Lower leg skin (tissue), 4 donors: ENCODE measurements at places on chromosomes 16 and 17. TPM values are rescaled to one million over a fixed set of nuclear protein-coding genes. Genes with fewer than 3 reads are reported as not detected.

DNA sequence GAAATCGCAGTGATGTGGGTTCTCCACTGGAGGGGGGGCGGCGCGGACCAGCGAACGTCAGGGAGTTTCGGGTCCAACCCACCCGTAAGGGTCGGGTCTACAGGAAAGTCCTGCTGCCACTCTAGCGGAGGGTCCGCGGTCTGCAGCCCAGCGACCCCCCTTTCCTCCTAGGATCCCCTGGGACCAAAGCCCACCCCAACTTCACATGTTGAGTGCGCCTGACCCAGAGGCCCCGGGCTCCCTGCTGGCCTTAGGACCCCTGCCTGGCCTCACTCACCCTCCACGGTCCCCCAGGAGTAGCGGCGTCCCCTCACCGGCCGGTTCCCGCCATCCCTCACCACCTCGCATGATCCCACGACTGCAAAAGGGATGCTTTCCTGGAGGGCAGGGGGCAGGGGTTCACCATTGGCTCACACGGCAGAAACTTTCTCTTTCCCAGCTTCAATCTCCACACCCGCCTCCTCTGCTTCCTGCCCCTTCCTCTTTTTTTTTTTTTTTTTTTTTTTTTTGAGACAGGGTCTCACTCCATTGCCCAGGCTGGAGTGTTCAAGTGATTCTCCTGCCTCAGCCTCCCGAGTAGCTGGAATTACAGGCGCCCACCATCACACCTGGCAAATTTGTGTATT lies 3.1 kb downstream of the SEPTIN1 start:
- no peak for DNase-seq

- DNase-seq: no peak
Observed at GRCh38 chr17:50076591-50077235, 18.4 kb upstream of the PDK2 start.

- DNase-seq: no peak
Observed at GRCh38 chr17:3903881-3904290, 11.0 kb upstream of the CAMKK1 start.

GRCh38 chr16:68147444-68147843 lies 62.3 kb downstream of the NFATC3 start:
- DNase-seq: no peak

DNA sequence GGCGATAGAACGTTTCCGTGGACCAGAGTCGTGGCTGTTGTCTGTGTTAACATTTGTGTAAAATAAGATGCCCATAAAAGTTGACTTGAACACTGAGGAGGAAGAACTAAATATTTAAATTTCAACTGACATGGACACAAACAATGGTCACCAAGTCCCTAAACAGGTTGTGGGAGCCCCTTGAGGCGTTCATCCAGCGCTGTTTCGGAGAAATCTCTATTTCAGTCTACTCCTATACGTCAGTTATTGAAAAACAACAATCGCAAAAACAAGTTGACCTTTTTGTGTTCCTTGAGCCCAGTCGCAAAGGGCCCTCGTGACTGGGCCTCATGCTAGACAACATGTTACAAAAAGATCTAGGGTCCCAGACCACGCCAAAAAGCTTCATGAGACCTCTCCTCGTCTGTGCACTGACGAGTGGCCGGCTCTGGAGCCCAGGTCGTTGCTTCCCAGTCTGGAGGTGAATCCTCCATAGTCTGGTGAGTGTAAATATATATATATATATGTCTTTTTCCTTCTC lies 439 bp upstream of the TMEM231 start:
- no peak for DNase-seq

TNRC6C gene
- 15.4 TPM for total RNA-seq

DPH1 gene
- 50.4 TPM for total RNA-seq
